HCT116 (cell line): ENCODE measurements at places on chromosomes 6 and 20.

DNA sequence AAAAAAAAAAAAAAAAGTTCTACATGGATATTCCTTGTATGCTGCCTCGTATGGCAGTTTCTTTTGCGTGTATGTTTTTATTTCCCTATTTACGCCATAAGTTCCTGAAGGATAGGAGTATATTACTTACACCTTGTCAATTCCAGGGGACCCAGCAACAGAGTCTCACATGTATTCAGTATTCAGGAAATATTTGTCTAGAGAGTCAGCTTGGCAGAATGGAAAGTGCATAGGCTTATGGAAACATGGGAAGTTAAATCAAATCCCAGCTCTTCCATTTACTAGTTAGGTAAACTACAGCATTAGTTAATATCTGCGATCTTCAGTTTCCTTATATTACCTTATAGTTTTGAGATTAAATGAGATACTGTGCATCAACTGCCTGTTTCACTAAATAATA lies 51.1 kb upstream of the SLC22A16 start:
- no peak for DNase-seq

DNA sequence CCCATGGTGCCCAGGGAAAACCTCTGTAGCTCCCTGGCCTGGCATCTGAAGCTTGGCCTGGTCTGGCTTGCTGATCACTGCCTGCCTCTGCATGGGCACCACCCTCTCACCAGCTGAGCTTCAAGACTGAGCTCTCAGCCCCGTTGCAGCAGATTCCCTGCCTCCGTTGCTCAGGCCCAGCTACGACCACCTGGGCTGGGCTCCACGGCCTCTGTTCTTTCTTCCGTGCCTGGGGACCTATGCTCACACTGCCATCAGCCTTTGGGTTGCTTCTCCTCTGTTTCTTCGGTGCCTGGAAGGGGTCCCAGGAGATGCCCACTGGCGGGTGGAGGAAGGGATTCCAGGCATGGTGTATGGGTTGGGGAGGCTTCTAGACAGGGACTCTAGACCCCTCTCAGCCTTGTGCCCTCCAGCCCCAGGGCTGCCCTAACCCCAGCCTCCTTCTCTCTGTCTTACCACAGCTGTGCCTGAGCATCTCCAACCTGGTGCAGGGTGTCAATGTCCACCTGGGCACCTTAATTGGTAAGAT lies 9.1 kb downstream of the BPIFB2 start:
- no peak for DNase-seq

DNA sequence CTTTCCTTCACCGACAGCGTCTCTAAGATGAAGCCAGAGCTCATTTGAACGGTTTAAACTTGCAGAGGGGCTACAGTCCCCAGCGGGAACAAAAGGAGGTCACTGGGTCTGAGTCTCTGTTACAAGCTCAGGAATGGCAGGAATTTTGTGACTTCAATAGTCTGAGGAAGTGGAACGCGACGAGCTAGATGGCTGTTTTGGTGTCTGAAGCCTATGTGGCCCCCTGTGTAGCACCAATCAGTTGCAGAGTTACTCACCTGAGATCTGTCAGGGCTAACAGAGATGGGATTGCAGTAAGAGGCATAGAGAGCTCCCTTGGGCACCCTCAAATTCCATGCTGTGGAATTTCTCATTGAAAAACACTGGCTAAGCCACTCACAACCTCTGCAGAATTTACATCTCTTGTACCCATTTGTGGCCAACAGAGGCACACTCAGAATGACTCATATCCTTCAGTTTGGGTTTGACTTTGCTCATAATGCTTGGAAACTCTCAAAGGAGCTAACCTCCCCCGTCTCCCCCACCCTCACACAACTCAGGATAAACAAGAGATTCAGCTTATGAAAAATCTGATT lies 7.1 kb upstream of the TCP11 start:
- no peak for DNase-seq

DNA sequence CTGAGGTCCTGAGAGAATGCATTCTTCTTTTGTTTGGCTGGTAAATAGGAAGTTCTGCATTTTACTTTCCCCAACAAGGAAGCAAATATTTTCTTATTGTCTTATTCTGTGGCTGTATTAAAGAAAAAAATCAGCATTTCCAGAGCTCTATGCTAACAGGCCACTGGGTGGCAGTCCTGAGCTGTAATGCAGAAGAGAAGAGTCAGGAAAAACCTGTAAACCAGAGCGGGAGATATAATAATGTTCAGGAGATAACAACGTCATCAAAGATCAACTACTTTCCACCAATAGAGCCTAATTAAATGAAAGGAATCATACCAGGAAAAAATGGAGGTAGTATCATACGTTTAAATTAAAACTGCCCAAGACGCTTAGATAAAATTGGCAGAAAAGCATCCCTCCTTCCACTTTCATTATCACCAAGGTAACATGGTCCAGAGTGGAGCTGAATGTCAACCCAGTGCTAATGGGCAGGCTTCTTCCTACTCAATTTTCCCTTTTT lies 55.6 kb upstream of the CARMIL1 start:
- DNase-seq, result peak; percentile 61

- DNase-seq, result no peak
These were observed 410.0 kb upstream of the JAG1 start for GRCh38 chr20:11083841-11084240.

GRCh38 chr6:169014211-169015197 lies 239.1 kb downstream of the THBS2 start:
- no peak for DNase-seq

GRCh38 chr20:16054985-16055384 lies 518.3 kb downstream of the KIF16B start:
- no peak for DNase-seq

- no peak for DNase-seq
These were observed 45.6 kb downstream of the RSPO3 start for GRCh38 chr6:127164036-127164435.

GRCh38 chr6:130847001-130847910 lies 20.1 kb downstream of the SMLR1 start:
- DNase-seq, result no peak

- no peak for DNase-seq
These were observed 75.6 kb downstream of the CNBD2 start for GRCh38 chr20:36043892-36044515.

DNA sequence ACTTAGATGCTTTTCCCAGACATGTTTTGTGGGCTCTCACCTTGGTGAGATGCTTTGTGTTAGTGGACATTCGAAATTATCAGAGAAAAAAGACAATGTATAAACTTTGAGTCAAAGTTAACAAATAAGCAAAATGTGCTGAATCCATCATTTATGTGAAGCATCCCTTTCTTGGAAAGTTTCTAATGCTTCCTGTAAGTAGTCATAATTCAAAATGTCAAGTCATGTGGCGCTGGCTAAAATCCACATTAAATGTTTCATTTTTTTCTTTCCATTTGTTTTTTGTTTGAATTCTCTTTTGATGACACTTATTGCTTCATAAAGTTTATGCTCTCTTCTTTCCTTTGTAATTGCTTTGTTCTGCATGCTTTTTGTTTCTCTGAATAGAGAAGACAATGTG lies 107.2 kb upstream of the CENPW start:
- no peak for DNase-seq

- DNase-seq, result no peak
These were observed 12.8 kb upstream of the DNAAF9 start for GRCh38 chr20:3420211-3420707.

- DNase-seq, result no peak
These were observed 80.8 kb downstream of the CD164 start for GRCh38 chr6:109301418-109301817.

DNA sequence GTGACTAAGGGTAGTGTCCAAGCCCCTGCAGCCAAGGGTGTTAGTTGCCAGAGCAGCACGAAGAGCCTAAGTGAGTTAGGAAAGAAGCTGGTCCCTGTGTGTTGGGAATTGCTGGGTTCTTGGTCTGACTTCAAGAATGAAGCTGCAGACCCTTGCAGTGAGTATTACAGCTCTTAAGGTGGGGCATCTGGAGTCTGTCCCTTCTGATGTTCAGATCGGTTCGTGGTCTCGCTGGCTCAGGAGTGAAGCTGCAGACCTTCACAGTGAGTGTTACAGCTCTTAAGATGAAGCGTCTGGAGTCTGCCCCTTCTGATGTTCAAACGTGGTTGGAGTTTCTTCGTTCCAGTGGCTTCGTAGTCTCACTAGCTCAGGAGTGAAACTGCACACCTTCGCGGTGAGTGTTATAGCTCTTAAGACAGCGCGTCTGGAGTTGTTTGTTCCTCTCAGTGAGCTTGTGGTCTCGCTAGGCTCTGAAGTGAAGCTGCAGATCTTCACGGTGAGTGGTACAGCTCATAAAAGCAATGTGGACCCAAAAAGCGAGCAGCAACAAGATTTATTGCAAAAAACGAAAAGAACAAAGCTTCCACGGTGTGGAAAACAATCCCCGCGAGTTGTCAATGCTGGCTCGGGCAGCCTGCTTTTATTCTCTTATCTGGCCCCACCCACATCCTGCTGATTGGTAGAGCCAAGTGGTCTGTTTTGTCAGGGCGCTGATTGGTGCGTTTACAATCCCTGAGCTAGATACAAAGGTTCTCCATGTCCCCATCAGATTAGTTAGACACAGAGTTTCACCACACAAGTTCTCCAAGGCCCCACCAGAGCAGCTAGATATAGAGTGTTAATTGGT lies 31.8 kb downstream of the PXDC1 start:
- DNase-seq, result no peak

GRCh38 chr6:55953335-55953734 lies 77.9 kb upstream of the BMP5 start:
- DNase-seq, result peak; percentile 15

- no peak for DNase-seq
These were observed 115.9 kb downstream of the FYN start for GRCh38 chr6:111757342-111757741.
